Bone marrow (tissue), 2 donors: ENCODE measurements at places on chromosomes 4 and X.
A peak's percentile ranks its signal among the peaks of the same experiment; 100 is the strongest.

GRCh38 chr4:86563416-86563815 is 30.7 kb upstream of the PTPN13 start:
- no peak for DNase-seq

DNA sequence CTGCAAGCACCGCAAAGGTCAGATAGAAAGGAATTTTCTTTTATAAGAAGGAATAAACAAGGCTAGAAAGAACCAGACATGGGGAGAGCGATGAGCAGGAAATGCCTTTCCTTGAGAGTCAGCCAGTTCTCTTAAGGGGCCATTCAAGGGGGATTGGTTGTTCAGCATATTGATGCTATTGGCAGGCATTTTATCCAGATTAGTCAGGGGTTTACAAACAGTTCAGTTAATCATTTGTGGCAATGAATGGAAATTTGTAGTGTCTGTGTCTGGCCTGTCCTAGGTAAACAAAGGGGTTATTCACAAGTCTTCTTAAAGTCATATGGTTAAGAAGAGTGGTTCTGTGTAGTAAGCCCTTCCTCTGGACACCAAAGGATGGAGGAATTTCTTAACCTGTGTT is 184.7 kb upstream of the FRMPD4 start:
- no peak for DNase-seq

DNA sequence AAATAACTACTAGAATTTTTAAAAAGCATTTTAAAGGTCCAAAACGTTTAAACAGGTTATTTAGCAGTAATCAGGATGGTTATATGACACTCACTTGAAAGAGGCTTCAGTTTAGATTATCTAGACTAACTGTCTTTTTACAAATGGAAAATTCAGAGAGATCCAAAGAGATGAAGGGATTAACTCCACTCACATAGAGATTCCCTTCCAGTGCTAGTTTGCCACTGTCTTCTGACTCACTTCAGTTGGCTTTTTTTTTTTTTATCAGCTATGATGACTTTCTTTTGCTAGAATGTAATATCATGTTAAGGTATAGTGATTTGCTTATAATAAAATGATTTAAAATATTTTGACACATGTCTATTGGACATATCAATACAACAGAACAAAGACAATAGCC is 43.8 kb downstream of the GALNT7 start:
- DNase-seq, result no peak

- DNase-seq, result no peak
Observed at GRCh38 chr4:7663075-7663541, 228.4 kb upstream of the PSAPL1 start.

DNA sequence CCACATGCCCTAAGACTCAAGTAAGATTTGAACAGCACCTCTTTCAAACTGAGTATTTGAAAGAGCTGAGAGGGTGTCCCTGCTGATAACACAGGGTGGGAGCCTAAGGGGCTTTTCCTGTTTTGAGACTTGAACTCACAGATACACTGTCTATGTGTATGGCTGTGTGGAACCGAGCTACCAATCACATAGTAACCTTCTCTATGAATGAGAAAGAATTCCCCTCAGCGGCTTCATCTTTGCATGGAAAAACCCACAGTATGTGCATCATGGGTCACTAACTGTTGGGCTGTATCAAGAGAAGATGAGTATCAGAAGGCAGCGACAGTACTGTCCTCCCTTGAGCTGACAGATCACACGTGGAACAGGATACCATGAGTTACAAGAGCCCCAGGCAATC is 336.3 kb downstream of the AFF2 start:
- DNase-seq, result no peak

DNA sequence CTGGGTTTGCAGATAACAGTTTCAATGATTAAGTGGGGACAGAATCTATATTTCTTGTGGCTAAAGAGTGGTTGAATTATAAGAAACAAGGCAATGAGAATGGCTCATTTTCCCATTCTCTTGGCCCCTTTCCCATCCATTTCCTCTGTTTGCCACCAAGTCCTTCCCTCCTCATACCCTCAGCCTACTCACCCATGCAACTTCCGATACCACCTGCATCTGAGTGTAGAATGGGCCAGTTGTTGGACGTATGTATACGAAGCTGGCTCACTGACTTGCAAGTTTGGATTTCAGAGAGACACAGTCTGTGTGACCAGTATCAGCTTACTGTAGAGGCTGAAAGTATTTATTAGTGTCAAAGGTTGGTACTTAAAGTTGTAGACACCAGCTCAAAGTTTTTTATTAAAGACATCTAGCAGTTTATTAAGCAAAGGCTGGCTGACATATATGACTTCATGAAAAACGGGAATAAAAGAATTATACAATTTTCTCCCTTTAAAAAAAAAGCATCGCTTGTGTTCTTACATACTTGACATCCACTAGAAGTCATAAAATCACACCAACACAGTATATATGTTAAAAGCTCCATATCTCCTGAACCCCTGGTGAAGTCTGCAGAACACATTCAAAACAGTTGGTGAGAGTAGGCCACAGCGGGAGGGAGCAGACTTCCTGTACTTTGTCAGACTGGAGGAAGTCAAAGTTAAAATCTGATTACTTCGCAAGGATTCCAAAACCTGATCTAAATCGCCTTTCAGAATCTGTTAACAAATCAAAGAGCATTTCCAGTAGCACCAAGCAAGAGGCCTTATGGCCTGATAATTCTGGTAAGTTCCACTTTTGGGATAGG is 22.4 kb upstream of the STIM2 start:
- no peak for DNase-seq

- DNase-seq, result no peak
Observed at GRCh38 chrX:106039920-106040319, 1.4 kb upstream of the SERPINA7 start.

- no peak for DNase-seq
Observed at GRCh38 chrX:153468008-153468580, 2.3 kb downstream of the HAUS7 start.

GRCh38 chr4:8150152-8151090 is 8.2 kb downstream of the ABLIM2 start:
- DNase-seq, result no peak

- no peak for DNase-seq
Observed at GRCh38 chrX:4240541-4241194, 527.2 kb upstream of the PRKX start.

DNA sequence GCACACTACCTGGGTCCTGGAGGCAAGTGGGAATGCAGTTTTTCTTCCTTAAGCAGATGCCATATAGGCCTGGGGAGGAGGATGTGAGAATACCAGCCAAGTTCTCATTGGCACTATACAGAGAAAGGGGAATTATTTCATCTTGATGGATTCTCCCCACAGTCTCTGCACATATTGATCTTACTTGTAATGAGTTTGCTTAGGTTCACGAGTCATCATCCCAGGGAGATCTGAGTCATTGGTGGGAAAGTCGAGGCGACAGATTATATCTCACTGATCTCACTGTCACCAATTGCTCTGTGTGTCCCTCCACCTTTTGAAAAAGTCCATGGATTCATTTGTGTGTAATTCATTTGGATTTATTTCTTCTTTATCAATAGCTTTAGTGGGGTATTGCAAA is 156.8 kb downstream of the AR start:
- DNase-seq, result no peak

GRCh38 chr4:113356453-113356852 is 307.0 kb downstream of the ANK2 start:
- DNase-seq, result no peak

DNA sequence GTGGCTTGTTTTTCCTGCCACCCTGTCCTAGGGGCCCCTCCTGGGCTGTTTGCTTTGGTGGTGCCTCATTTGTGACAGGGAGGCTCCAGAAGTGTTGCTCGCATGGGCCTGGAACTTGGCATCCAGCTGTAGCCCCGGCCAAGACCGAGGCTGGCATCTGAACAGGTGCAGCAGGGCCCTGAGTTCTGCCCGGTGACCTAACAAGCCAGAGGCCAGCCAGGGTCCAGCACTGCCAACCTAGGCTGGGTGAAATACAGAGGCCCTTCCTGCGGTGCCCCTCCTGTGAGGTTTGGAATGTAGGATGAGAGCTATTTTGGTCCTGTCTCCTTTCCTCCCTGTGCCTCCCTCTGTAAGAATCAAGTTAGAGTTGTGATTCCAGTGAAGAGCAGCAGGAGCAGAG is 58.5 kb downstream of the STARD8 start:
- no peak for DNase-seq

- no peak for DNase-seq
Observed at GRCh38 chr4:88962396-88962795, 94.6 kb downstream of the FAM13A start.

DNA sequence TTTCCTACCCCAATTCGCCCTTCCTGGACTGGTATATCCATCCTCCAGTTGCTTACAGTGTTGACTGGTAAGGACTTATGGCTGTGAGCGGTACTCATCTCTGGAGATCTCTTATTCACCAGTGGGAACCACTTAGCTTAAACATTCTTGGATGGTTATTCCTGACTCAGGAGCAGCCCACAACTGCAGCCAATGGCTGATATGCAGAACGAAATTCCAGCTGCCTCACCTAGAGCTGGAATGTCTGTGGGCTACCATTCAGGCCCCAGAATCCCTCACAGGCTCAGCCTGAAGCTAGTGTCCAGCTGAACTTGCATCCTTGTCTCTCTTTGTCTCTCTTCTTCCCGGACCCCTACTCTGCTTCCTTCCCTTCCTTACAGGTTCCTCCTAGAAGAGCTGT is 138.9 kb upstream of the SMIM31 start:
- no peak for DNase-seq

- DNase-seq, result no peak
Observed at GRCh38 chr4:39043861-39044363, 11.7 kb upstream of the TMEM156 start.

- DNase-seq, result no peak
Observed at GRCh38 chr4:123643691-123644090, 247.1 kb downstream of the SPRY1 start.

GRCh38 chr4:8352368-8353157 is 83.0 kb downstream of the HTRA3 start:
- no peak for DNase-seq

DNA sequence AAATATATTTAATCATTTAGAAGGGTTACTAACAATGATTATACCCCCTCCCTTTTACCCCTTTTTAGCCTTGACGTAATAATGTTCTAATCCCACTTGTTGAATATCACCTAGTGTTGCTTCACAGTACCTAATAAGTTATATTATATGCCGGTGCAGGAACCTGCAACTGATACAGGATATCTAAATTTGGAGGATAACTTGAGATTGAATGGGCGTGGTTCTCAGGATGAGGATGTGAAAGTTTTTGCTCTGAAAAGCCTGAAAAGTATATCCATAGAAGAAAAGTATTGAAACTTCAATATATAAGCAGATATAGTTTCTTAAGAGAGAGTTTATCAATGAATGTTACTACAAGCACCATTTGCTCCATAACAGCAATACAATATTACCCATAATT is 59.8 kb downstream of the ZNF711 start:
- DNase-seq, result no peak

DNA sequence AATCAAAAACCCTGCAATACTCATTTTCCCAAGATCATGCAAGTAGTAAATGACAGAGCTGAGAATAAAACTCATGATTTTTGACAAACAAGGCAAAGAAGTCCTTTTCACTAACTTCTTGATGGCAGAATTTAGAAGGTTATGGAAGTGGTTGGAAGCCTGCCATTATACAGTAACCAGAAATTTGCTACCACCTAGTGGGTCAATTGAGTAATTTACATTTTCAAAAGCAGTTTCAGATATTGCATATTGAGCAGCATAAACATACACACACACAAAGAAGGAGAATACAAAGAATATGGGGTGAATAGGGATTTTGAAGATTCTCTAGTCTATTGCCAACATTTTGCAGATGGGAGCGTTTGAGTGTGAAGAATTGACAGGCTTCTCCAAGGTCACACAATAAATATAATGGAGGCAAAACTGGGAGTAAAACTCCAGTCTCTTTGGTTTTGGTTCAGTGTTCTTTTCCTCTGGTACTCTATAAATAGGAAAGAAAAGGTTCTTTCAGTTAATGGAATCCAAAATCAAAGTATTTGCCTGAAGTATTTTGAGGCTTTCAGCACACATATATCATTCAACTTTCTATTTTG is 70.2 kb downstream of the GC start:
- DNase-seq, result peak; percentile 8

GRCh38 chr4:6403400-6403685 is 69.1 kb downstream of the PPP2R2C start:
- DNase-seq, result no peak

DNA sequence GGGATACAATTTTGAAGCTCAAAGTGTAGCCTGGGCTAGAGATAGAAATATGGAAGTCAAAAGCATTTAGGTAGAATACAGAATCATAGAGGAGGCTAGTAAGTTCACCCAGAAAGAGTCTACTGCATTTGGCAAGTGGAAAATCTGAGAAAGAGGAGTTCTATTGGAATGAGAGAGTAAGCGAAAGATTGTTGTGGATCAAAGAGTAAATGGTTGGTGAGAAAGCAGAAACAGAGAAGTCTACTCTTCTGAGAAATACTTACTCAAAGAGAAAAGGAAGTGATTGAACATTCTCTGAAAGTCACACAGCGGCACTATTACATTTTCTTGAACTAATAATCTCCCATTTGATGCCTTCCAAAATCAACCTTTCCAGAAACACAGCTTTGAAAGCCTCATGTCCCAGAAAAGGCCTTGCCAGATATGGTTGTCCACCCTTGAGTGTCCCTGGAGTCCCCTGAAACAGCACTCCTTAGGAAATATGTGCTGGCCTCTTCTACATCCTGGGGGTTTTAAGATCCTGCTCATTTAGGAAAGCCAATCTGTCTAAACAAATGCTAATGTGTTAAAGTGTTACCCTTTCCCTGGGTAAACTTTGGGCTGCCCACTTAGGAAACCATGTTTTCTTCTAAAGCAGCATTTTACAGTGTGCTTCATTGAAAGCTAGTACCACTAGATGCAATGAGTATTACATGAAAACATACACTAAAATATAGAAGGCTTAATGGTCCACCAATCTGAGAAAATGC is 132.6 kb downstream of the INPP4B start:
- DNase-seq, result no peak

- DNase-seq, result no peak
Observed at GRCh38 chr4:127555106-127555505, 77.7 kb upstream of the INTU start.

- peak; percentile 73 for DNase-seq
Observed at GRCh38 chr4:169270810-169271691, at the start of gene SH3RF1. Gene SH3RF1, minus strand, starts transcription at chr4:169270956. Its CDS starts 1,744 bp downstream, at chr4:169269212.

DNA sequence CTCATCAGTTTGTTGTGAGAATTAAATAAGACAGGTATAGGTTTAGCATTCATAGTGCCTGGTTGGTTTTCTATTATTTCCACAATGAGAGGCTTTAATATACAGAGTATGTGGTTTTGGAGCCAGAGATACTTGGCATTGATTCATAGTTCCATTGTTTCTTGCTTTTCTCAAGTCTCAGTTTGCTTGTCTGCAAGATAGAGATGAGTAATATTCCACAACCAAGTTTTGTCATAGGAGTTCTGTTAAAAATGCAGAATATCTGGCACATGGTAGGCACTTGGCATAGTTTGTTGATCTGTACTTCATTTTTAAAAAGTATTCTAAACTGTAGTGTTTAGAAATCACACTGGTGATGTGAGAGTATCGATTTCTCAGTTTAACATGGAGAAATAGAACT is 37.5 kb upstream of the EDA2R start:
- no peak for DNase-seq

GRCh38 chr4:185304944-185305690 is 90.6 kb downstream of the LRP2BP start:
- no peak for DNase-seq
